Activated T-cell treated with anti-CD3 and anti-CD28 coated beads, Interleukin-2, amount 50 U/mL, for 1 hour (primary cell): ENCODE measurements at places on chromosomes 16 and 17.

GRCh38 chr16:81494434-81494806 lies 49.8 kb downstream of the CMIP start:
- DNase-seq = no peak

DNA sequence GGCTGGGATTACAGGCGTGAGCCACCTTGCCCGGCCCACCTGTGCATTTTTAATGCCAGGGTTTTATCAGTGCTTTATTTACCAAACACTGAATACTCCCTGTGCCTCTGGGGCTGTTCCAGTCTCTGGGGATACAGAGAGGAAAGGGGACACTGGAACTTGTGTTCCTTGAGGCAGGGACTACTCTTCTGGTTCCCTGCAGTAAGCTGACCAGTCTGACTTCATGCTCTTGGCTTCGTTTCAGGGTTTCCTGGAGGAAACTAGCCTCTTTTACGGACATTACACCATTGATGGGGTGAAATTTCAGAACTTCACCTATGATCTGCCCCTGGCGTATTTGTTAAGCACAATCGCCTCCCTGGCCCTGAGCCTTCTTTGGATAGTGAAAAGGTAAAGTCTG lies 37.4 kb upstream of the COQ7 start:
- no peak for DNase-seq

DNA sequence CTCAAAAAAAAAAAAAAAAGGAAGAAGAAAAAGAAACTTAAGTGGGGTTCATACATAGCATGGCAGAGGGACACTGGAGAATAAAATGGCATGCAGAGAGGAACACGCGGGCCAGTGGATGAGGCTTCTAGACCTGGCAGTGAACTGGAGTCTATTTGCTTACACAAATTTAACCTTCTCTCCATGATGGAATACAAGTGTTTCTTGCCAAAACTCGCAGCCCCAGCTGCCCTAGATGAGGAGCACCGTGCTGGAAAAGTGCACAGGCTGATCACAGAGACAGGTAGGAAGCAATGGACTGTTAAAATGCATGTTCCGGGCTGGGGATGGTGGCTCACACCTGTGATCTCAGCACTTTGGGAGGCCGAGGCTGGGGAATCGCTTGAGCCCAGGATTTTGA lies 9.3 kb downstream of the SSTR2 start:
- no peak for DNase-seq

- DNase-seq = no peak
Observed at GRCh38 chr17:19386051-19386929, 700 bp downstream of the MFAP4 start.

- DNase-seq = no peak
Observed at GRCh38 chr16:28556914-28557320, 3.2 kb downstream of the SGF29 start.

GRCh38 chr16:71380831-71381230 lies 22.3 kb downstream of the CALB2 start:
- no peak for DNase-seq

DNA sequence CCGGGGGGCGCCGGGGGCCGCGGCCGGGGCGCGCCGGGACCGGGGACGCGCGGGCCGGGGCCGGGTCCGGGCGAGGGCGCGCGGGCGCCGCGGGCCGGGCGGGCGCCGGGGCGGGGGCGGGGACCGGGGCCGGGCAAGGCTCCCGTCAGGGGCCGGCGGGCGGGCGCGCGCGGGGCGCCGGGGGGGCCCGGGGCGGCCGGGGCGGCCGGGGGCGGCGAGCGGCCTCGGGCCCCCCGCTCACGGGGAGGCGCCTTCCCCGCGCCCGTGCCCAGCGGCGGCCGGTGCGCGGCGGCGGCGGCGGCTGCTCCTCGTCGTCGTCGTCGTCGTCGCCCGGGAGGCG lies 563 bp downstream of the ZCCHC14 start:
- DNase-seq = no peak

DNA sequence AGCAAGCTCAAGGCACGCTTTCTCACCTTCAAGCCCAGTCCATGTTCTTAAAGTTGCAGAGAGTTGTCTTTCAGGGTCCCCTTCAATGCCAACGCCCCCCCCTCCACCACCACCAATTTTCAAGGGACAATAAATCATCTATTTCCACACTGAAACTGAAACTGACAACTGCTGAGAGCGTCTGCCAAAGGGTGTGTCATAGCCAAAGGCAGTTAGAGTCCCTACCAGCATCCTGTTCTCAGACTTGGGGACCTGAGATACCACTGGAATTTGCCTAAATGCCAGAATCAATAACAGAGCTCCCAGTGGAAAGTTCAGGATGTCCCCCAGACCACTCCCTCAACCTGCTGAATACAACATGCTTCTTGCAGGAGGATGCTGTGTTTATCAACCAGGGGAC lies 133.2 kb upstream of the SOX9 start:
- DNase-seq = no peak
